ENCODE measurements at places on chromosomes 6 and 20.

GRCh38 chr6:46116289-46116688, 13.5 kb upstream of the ENPP4 start:
- DNase-seq = no peak

GRCh38 chr20:3209257-3209945, at the start of gene ITPA:
Gene ITPA, plus strand, starts transcription at chr20:3209498. Its CDS starts 54 bp downstream, at chr20:3209552.
- DNase-seq = no peak

DNA sequence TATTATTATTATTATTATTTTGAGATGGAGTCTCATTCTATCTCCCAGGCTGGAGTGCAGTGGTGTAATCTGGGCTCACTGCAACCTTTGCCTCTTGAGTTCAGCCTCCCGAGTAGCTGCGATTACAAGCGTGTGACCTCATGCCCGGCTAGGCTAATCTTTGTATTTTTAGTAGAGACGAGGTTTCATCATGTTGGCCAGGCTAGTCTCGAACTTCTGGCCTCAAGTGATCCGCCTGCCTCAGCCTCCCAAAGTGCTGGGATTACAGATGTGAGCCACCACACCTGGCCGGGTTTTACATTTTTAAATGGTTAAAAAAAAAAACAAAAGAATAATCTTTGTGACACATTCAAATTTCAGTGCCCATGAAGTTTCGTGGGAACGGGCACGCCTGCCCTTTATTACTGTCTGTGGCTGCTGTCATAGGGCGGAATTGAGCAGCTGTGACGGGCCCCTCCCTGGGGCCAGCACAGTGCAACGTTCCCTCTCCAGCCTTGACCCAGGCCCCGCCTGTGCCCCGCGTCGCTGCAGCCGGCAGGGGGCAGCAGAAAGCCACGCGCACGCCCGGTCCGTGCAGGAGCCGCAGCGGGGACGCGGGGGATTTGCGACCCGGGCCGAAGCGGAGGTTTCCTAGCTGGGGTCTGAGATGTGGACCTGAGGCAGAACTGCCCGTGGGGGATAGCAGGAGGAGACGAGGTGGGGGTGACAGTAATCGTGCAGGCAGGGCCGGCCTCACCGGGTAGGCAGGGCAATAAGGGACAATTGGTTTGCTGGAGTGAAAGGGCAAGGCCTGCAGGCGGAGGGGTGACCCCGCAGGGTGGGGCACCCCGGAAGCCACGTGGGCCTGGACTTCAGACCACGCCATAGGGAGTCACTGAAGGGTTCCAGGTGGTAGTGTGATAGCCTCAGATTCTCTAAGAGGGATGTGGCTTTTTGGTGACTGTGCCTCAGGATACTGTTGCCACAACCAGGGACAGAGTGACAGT, 54.3 kb downstream of the SYTL3 start:
- no peak for DNase-seq

- DNase-seq = no peak
These were observed 198.2 kb upstream of the CDH4 start for GRCh38 chr20:61053889-61054288.

- no peak for DNase-seq
These were observed 23.9 kb downstream of the SUMO4 start for GRCh38 chr6:149423964-149424440.

DNA sequence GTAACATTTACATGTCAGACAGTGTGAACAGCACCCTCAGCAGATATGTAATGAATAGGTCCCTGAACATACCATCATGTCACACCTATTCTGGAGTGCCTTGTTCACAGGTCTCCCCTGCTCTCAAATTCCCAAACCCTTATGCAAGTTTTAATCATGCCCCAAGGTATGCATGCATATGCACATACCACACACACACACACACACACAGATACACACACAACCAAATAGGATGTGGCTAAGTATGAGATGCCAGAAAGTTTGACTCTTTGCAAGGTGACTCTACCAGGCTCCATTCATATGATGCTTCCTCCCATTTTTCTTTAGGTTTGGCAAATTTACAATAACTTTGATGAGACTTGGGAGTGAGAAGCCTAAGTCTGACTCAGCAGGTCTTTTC, 243.8 kb upstream of the IRAK1BP1 start:
- no peak for DNase-seq
